ENCODE measurements at places on chromosomes 5 and 9.

GRCh38 chr9:33082538-33083326 is 6.3 kb upstream of the SMU1 start:
- no peak for DNase-seq

- DNase-seq = no peak
Observed at GRCh38 chr5:180324601-180324950, 28.6 kb downstream of the GFPT2 start.

DNA sequence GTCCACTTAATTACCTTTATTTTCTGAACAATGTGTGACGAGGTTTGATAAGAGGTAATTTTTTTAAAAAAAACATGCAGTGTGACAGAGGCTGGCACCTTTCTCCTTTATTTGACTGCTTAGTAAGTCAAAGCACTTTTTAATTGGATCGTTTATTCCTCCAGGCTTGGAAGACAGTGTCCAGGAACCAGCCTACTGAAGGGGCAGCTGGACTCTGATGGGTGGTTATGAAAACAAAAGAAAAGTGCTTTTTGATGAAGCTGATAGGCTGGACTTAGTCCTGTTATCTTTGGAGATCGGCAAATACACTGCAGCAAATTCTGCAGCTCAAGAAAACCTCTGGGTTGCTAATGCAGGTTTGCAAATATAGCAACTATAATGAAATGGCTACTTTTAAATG is 141.7 kb downstream of the DCP2 start:
- no peak for DNase-seq

DNA sequence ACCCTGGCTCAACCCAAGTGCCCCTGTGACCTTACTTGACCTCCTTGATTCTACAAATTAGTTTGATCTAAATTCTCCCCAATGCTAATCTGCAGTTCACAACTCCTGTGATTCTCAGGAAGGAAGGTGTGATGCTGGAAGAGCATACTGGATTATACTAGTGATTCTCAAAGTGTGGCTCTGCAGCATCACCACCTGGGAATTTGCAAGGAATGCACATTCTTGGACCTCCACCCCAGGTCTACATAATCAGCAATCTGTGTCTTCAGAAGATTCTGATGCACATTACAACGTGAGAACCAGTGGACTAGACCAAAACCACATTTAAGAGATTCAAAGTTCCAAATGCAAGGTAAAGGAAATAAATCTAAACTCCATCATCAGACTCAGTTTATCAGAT is 198.6 kb downstream of the AGTPBP1 start:
- DNase-seq = no peak

- DNase-seq = no peak
Observed at GRCh38 chr9:101582553-101582952, 12.2 kb downstream of the PPP3R2 start.

DNA sequence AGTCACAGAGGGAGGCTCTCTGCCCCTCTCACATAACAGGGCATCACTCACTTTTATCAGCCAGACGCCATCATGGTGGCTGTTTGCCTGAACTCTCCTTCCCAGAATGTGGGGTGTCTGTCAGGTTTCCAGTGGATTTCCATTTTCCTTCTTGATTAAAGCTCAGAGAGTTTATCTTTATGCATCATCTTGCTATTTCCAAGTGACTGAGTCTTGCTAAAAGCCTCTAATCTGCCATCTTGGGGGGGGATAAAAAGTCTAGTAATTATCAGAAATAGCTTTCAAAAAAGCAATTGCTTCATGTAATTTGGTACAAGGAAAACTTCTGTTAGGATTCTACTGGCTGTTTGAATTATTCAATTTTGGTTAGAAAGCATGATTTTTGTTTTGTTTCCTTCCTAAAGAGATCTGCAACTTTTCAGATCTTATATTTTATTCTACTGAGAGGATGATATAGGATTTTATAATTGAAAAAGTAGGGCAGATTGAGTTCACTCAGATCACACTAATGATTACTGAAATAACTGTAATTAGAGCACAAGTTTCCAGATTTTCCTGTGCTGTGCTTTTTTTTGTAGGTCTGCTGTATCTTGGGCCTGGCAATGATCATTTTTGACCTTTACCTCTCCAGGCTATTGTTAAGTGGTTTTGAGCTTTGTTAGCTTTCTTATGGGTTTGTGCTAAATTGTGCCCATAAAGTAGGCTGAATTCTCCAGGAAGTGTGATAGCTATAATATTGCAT is 661.5 kb downstream of the TLE4 start:
- no peak for DNase-seq

GRCh38 chr5:78058625-78059024 is 235.9 kb downstream of the AP3B1 start:
- DNase-seq = no peak

- no peak for DNase-seq
Observed at GRCh38 chr5:116561658-116562057, 13.0 kb downstream of the SEMA6A start.

GRCh38 chr9:38207247-38207778 is 138.3 kb upstream of the SHB start:
- no peak for DNase-seq

- DNase-seq = no peak
Observed at GRCh38 chr9:77595426-77596095, 52.6 kb downstream of the GNA14 start.

DNA sequence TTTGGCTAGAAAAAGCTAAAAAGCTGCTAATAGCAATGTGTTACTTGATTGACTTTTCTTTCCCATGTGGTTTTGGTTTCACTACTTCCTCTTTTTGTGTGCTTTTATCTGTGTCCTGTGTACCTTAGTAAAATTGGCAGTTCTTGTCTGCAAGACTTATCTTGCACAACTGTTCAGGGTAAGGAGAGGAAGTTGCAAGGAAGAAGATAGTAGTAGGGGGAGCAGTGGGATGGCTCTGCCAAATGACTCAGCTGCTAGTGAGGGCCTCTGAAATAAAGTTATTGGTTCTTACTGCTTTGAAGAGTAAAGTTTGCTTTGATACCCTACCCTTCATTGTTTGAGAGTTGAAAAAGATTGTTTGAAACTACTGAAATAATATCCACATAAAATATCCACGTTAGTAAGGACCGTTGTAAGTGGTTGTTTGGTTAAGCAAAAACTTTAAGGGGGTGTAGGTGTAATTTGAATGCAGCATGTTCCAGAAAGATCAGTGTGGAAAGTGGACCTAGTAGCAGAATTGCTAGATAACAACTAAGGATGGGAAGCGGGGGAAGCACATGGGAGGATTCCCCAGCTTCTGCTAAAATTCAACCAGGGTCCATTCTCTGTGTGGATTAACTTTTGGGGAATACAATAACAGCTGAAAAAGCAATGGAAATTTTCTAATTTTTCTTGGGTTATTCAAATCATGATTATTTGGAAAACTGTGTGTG is 123.5 kb downstream of the SCAMP1 start:
- DNase-seq = no peak

GRCh38 chr9:78196258-78196657 is 39.6 kb upstream of the CEP78 start:
- no peak for DNase-seq

DNA sequence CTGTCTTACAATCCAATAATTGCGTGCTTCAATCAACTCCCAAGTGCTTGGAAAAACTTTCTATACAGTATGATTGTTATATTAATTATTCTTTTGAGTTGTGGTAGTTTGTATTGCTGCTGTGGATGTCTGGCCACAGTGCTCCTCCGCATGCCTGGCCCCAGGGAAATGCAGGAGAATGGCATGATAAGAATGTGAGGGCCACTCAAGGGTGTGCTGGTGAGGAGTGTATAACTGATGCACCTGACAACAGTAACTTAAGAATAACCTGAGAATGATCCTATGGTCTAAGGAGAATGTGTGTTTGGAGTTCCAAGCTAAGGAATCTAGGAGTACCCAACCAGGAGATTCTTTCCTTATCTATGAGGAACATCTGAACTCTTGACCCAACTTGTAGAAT is 152.9 kb upstream of the APC start:
- no peak for DNase-seq

DNA sequence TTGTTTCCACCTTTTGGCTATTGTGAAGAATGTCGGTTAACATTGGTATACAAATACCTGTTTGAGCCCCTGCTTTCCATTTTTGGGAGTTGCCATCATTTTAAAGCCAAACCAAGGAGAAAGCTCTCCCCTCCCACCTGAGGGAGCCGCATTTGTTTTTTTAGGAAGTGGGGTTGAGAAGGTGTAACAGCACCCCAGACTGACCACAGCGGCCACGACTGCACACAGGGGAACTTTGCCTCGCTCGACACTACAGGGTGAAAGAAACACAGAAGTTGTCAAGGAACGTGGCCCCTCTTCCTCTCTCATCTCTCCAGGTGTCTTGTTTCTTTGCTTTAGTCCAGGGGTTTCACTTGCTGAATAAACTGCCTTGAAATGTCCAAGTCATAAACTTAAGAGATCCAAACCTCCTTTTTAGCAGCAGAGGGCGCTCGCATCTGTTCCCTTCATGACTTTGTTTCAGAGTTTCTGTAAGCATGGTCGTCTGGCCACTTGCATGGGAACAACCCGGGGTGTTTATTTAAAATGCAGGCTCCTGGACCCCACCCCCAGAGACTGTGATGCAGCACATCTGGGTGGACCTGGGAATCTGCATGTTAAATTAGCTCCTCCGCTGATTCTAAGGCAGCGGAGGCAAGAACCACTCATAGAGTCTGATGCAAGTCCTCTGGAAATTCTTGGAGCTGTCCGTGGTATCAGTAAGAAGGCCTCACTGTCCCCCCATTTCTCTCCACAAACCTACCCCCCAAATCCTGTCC is 2.1 kb upstream of the TTLL11 start:
- DNase-seq = peak; percentile 25

DNA sequence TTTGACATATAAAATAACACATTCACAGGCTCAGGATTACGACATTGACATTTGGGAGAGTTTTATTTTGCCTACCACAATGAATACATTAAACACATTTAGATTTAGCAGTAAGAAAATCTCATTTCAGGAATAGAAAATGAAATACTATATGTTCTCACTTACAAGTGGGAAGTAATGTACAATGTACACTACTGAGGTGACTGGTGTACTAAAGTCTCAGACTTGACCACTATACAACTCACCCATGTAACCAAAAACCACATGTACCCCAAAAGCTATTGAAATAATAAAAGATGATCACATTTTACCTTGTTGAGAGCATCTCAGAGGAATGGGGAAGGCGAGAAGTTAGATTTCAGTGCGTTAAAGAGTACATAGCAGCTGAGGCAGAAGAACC is 1202.4 kb upstream of the SEMA6A start:
- no peak for DNase-seq

DNA sequence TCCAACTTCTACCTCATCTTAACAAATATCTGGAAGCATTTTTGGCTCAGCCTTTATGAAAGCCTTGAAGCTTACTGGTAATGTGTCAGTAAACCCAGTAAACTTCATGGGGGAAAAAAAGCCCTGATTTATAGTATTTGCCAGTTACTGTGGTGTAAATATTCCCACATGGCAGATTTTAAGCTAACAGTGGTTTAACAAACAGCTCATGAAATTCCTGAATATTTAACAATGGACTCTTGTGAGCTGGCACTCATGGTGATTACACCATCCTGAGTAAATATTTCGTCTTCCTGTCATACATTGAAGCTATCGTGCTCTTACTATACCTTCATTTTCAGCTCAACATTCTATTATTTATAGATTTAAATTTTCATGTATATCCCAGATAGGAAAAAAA is 57.0 kb upstream of the ACOT12 start:
- DNase-seq = no peak

DNA sequence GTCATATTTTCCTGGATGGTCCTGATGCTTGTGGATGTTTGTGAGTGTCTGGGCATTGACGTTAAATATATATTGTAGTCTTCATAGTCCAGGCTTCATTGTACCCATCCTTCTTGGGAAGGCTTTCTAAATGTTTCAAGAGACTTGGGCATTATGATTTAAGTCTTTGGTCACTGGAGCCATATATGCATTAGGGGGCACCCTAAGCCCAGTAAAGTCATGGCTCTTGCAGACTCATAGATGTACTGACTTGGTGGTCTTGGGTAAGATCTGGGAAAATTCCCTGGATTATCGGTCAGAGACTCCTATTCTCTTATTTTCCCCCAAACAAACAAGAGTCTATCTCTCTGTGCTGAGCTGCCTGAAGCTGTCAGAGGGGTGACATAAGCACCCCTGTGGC is 271.1 kb downstream of the TRIM36 start:
- no peak for DNase-seq

DNA sequence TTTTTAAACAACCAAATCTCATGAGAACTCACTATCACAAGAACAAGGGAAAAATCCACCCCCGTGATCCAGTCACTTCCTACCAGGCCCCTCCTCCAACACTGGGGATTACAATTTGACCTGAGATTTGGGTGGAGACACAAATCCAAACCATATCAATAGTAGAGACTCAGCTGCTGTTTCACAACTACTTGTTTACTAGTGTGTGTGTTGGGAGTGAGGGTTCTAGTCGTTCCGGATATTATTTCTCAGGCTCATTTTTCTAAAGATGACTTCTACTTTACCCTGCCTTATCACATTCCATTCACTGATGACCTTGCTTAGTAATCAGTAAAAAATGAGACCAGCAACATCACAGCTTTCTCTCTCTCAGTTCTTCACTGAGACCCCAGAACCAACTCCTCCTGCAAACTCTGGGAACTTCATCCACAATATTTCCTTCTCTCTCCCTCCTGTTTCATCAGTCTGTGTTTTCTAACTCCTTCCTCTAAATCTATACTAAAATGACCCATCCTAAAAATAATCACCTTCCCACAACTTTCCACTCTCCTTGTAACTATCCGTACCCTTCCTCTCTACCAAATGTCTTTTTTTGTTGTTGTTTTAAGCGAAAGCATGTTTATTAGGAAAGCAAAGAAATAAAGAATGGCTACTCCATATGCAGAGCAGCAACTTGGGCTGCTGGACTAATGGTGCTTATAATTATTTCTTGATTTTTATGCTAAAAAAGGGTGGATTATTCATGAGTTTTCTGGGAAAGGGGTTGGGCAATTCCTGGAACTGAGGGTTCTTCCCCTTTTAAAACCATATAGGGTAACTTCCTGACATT is 121.5 kb upstream of the SPRY4 start:
- DNase-seq = no peak

GRCh38 chr5:75167345-75167744 is 69.3 kb downstream of the ANKRD31 start:
- DNase-seq = no peak
